ENCODE measurements at places on chromosomes 4 and X.

GRCh38 chr4:141575884-141576283 is 60.5 kb upstream of the IL15 start:
- no peak for DNase-seq

GRCh38 chr4:49018718-49019295 is 32.7 kb downstream of the CWH43 start:
- no peak for DNase-seq

GRCh38 chr4:177283167-177283566 is 26.5 kb upstream of the NEIL3 start:
- DNase-seq: peak; percentile 4

GRCh38 chr4:105950701-105951100 is 55.4 kb downstream of the NPNT start:
- DNase-seq: no peak

- DNase-seq: peak; percentile 83
Measured at GRCh38 chr4:6974138-6974848, 64.7 kb downstream of the TBC1D14 start.

- DNase-seq: no peak
Measured at GRCh38 chr4:44765116-44765515, 38.8 kb upstream of the GNPDA2 start.

Measured in bronchial epithelial cell (primary cell).